ENCODE measurements at places on chromosomes 5 and 9.

DNA sequence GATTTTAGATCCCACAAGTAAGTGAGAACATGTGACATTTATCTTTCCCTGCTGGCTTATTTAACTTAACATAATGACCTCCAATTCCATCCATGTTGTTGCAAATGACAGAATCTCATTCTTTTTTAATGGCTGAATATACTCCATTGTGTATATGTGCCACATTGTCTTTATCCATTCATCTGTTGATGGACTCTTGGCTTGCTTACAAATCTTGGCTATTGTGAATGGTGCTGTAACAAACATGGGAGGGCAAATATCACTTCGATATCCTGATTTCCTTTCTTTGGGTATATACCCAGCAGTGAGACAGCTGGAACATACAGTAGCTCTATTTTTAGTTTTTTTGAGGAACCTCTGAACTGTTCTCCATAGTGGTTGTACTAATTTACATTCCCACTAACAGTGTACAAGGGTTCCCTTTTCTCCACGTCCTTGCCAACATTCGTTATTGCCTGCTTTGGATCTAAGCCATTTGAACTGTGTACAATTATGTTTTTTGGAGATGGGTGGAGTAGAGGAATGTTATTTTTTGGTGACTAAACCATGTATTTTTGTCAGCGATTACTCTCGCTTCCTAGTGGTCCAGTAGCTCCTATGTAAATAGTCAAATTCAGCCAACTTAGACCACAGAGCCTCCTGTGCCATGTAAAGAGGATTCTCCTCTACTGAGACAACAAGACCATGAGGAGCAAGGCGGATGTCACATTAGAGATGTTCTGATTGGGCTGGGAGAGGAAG lies 60.6 kb downstream of the TNFSF15 start:
- DNase-seq = no peak

DNA sequence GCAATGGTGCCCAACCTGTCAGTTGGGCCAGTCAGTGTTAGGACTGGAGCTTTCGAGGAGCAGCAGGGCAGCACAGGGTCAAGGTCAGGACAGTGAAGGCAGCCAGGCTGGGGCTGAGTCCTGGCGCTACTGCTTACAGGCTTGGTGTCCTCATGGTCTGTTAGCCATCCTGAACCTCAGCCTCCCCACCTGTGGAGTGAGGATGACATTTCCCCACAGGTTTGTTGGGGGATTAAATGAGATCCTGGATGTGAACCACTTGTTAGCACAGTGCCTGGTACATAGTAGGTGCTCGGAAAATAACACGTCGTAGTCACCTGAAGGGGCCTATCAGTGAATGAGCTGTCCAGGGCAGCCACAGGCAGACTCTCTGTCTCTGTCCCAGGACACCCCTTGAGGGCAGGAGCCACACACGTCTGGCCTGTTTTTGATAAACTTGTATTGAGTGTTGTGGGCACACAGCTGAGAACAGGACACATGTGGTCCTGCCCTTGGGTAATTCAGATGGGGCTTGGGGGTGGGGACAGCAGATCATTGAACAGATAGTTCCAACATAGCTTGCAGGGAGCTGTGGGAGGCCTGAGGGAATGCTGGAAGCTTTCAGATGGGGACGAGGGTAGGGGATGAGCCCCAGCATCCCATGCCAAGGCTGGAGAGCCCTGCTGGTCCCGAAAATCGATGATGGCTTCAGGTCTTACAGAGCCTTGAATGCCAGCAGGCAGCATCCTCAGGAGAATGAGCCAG lies 69.3 kb downstream of the AMBP start:
- no peak for DNase-seq

GRCh38 chr9:114911167-114911821 lies 19.1 kb downstream of the TNFSF8 start:
- no peak for DNase-seq

DNA sequence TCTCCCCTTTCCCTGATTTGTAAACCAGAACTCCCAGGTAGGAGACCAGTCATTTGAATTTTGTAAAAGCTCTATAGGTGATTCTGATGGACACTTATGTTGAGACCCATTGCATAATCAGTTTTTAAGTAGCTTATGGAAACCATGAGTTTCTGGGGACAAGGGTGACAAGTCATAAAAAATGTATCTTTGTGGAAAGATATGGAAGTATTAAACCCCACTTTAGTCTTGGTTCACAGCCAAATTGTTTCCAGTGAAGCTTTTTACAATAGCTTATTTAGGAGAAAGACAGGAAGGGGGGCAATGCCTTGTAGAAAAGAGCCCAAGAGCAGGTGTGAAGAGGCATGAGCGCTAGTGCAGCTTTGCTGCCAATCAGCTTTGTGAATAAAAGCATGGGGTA lies 453 bp upstream of the CCL28 start:
- no peak for DNase-seq

DNA sequence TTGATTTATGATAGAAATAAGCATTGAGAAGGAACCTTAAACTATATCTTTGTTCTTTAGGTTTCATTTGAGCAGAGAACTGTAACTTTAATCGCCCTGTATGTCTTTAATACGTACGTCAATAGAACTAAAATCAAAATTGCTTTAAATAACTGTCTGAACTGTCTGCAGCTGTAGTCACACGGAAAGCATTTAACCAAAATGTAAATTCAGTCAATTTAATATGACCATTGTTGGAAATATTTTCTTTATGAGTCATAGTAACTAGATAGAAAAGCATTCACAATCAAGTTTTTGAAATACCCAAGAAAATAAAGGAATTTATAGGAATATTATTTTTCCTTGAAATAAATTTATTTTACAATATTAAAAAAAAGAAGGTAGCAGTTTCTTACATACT lies 157.1 kb upstream of the CDH6 start:
- DNase-seq = no peak

- DNase-seq = no peak
Measured at GRCh38 chr5:116242343-116242742, 157.5 kb downstream of the COMMD10 start.

DNA sequence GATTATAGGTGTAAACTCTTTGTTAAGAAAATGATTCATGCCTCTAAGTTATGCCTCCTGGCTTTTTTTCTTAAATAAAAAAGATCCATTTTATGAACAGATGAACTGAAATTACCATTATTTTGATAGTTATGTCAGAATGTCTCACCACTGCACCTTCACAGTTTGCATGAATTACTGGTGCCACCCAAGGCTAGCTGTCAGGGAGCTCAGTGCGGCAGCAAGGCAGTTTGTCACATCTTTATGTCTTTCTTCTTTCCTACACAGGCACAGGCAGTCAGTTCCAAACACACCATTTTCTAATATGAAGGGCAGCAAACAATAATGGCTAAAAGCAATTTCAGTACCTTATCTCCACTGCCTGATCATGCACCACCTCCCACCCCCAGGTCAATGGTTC lies 147.7 kb downstream of the SREK1 start:
- DNase-seq = no peak

GRCh38 chr5:24487368-24488229 lies 157.2 kb downstream of the CDH10 start:
- DNase-seq = no peak

GRCh38 chr5:74336297-74336696 lies 304.2 kb downstream of the ENC1 start:
- DNase-seq = no peak

DNA sequence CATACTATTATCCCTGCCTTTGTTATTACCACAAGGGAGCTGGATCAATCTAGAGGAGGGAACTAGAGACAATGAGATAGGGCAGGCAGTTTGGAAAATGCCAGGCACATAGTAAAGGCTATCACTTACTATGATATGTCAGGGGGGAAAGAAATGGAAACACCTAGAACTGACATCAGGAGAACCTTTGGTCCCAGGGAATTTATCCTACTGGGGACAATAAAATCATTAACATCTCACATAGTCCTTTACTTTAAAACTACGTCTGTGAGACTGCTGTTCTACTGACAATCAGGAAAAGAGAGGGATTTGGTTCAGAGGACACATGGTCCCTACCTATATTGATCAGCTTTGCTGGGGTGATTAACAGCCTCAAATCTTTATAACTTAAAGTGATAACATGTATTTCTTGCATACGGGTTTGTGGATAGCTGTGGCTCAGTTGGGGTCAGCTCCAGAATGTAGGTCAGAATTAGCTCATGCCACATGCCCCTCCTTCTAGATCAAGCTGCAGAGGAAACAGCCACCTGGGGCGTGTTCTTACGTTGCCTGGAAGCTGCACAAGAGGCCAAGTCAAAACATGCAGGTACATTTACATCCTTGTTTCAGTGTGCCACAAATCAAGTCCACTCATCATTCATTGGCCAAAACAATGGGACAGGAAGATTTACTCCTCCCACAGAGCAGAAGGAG lies 43.9 kb upstream of the ALDOB start:
- no peak for DNase-seq

DNA sequence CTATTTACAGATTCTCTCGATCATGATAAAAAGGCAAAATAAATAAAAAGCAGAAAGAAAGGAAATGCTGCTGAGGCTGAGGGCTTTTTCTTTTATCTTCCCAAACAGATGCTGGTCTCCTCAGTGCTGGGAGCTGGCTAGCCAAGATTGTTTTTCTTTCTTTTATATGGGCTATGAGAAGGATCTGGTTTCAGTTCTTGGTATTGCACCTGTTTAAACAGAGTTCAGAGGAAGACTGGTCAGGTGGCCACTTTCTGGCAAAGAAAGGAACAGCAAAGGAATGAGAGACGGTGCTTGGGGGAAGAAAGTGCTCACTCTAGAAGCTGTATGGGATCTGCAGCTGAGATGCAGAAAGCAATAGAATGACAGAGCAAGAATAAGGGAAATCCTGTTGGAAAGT lies 88.9 kb downstream of the SLF1 start:
- no peak for DNase-seq

DNA sequence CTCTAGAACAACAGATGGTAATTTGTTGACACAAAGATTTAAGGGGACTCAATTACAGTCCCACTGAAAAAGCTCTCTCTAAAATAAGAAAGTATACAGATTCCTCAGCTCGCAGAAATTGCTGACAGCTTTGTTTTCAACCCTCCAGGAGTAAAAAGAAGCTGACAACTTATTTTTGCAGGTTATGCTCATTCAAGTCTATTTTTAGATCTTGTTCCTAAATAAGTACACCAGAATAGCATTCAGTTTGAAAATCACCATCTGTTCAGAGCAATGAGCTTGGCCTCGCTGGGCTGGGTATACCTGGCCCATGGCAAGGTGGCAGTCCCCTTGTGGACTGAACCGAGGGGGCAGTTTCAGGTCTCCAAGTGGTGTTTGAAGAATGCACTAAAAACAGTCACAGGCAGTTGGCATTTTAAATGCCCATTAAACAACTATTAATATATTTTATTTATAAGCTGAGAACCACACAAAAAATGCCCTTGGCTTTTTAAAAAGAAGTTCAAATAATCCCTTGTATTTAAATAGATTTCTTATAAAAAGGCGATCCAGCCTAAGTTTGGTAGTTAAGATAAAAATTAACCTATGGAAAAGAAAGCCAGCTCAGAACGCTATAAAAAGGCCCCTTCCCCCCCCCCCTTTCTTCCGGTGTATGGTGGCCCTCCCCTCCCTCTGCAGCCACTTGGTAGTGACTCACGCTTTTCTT lies 169.2 kb downstream of the AUH start:
- no peak for DNase-seq

DNA sequence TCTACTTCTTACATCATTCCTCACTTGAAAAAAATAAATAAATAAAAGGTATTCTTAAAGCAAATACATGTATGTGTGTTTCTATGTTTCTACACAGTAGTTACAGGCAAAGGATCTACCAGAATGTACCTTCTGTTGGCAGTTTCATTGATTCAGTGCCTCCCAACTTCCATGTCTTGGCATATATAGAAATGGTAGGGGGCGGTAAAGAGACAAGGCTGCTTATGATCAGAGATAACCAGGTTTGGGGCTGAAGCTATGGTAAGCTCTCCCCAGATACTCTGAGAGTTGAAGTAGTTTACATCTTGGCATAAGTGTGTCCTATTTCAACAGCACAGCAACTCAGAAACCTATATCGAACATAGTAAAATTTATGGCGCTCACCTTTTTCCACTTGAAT lies 1075.4 kb upstream of the C9orf72 start:
- no peak for DNase-seq

DNA sequence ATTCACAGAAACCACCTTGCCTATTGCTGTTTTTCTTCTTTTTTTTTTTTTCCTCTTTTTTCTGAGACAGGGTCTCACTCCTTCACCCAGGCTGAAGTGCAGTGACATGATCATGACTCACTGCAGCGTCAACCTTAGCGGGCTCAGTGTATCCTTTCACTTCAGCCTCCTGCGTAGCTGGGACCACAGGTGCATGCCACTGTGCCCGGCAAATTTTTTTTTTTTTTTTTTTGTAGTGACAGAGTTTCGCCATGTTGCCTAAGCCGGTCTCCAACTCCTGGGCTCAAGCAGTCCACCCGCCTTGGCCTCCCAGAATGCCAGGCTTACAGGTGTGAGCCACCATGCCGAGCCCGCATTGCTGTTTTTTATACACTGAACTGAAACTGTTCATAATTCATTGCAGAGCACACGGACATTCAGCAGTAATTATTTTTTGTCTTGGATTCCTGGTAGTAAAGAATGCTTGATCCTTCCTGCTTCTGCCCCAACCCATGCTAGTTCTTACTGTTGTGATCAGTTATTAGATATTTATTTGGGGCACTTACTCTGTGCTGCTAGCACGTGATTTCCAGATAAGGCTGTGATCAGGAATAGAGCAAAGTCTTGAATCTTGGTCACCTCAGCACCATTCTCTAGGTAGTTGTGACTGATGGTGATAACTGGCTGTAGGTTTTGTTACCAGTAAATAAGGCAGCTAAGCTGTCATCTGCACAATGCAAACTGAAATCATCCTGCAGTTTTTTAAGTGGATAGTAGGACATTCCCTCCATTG lies 14.0 kb downstream of the MAP3K1 start:
- no peak for DNase-seq

GRCh38 chr9:129108083-129108804 lies 2.3 kb downstream of the CRAT start:
- no peak for DNase-seq

DNA sequence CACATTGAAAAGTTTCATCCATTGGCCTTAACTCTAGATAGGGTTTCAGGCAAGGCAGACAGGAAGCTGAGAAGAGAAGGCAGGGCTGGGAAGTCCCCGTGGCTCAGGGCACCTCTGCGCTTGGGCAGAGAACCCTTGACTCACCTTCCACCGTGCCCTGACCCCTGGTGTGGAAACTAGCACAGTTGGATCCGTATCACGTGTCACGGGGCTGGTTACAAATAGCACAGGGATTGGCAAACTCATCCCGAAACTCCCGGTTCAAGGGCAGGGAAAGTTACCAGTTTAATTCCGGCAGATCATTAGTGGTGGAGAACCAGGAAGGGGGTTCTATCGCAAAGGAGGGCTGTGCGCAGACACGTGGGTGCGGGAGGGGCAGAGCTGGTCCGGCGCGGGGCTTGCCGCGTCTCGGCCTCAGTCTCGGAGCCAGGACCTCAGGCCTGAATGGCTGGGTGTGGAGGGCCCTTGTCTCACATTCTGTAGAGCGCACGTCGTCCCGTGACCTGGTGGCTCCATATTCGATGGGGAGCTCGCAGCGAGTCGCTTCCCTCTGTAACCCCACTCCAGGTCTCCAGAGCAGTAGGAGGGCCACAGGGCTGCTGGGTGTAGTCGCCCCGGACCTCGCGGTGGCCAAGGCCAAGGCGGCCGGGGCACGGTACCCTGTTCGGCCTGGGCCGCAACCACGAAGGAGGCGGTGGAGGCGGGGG lies 771 bp upstream of the TMEM171 start:
- no peak for DNase-seq

- no peak for DNase-seq
Measured at GRCh38 chr9:68802525-68803015, 97.5 kb downstream of the PIP5K1B start.

- DNase-seq = no peak
Measured at GRCh38 chr5:68730220-68730978, 363.4 kb upstream of the SLC30A5 start.

Measured in stimulated activated CD4-positive, alpha-beta T cell treated with anti-CD3 and anti-CD28 coated beads, TNF-alpha, amount 100 ng/mL, for 1 hour (primary cell).